Esophagus squamous epithelium (tissue), 5 donors: ENCODE measurements at places on chromosomes 16 and 17.

- DNase-seq, result no peak
Observed at GRCh38 chr16:75111514-75111940, 5.1 kb downstream of the LDHD start.

- no peak for DNase-seq
Observed at GRCh38 chr16:68496689-68497088, 42.4 kb upstream of the ZFP90 start.

GRCh38 chr17:14471052-14471451, 170.2 kb downstream of the HS3ST3B1 start:
- DNase-seq, result no peak

- DNase-seq, result no peak
Observed at GRCh38 chr16:531494-532125, 4.1 kb downstream of the CAPN15 start.

- DNase-seq, result no peak
Observed at GRCh38 chr17:67656494-67657203, 61.1 kb upstream of the NOL11 start.

GRCh38 chr16:88634994-88635670, 3.2 kb upstream of the IL17C start:
- no peak for DNase-seq

DNA sequence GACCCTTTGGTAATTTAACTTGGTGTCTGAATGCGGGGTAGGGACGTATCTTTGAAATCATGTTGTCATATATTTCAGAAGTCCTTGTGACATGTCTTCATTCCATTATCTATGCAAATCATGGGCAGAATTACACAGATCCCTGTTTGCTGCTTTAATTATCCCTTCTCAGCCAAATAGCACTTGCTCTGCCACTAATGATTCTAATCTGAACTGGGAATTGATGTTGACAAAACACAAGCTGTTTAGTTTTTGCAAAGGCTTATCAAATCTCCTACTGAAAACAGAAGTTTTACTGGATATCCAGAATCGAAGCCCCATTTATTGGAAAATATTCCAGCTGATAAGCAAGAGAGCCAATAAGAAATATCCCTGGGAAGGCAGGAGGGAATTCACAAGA, 205.9 kb upstream of the COX10 start:
- no peak for DNase-seq

DNA sequence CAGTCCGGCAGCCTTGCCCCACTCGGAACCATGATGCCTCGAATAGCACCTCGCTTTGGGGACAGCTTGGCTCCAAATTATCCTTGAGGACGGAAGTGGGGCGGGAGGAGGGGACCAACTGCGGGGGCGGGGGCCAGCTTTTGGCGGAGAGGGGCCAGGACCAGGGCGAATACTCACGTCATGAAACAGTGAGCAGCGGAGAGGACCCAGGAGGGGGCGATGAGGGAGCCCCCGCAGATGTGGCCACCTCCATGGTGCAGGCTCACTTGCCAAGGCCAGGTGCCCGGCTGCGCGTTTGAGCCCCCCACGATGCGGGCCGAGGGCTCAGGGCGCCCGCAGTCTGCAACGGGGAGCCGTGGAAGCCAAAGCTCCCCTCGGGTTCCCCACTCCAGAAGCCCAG, 970 bp downstream of the PRSS36 start:
- DNase-seq, result no peak

DNA sequence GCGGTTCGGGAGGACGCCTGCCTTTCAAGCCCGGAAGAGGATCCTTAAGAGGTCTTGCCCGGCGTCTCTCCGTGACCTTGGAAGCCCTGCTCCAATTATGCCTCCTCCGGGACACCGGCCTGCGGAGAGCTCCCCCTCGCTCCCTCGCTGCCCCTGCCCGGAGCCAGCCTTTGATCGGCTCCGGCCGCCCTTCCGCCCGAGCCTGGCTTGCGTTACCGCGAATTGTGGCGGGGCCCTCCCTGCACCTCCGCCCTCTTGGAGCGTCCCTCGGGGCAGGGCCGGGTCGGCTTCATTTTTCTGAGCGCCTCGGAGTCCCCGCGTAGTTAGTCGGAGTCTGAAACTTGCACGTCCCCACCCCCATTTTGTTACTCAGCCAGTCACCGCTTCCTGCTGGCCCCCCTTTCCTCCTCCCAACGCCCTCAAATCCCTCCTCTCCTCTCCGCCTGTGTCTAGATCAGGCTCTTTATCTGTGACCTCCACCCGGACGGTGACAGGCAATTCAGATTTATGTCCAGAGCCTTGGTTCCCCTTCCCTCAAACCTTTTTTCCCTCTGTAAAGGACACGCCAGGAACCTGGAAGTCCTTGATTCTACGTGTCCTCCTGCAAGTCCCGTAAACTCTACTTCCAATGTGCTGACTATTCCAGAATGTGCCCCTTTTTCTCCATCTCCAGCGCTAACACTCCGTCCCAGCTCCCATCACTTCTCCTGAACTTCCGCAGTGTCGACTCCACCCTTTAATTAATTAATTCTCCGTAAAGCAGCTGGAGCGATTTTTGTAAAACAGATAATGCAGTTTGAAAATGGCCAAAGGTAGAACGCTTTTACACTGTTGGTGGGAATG, 569 bp upstream of the RABEP2 start:
- DNase-seq, result peak; percentile 61
